ENCODE measurements at places on chromosomes 13 and 19.

- DNase-seq, result no peak
Observed at GRCh38 chr19:42528354-42529247, at the start of gene CEACAM1. TSS of gene CEACAM1 (minus strand) at chr19:42528481. CDS start at chr19:42528374, 107 bp downstream.

GRCh38 chr13:34156841-34157365 is 339.0 kb downstream of the RFC3 start:
- peak; percentile 66 for DNase-seq

DNA sequence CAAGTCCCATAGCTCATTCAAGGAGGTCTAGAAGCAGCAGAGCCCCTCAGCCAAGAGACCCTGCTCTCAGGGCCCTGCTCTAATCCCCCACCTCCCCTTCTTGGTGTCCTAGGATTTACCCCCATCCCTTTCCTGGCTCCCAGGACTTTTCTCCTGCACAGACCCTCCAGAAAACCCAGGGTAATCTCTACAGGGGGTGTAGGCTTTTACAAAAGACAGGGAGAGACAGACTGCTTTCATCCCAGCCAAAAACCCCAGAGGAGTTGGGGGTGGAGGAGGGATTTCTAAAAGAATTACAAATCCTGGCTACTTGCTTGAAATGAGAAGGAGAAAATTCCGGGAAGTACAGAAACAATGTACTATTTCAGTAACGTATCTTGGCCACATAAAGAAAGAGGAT is 133.3 kb downstream of the TNFSF13B start:
- no peak for DNase-seq

- no peak for DNase-seq
Observed at GRCh38 chr13:25177012-25177411, 4.9 kb upstream of the AMER2 start.

GRCh38 chr19:18427080-18427742 is 8.0 kb downstream of the SSBP4 start:
- no peak for DNase-seq

GRCh38 chr13:112638157-112638750 is 50.3 kb upstream of the TUBGCP3 start:
- no peak for DNase-seq

- DNase-seq, result no peak
Observed at GRCh38 chr19:18665771-18666202, 17.7 kb upstream of the CRTC1 start.

DNA sequence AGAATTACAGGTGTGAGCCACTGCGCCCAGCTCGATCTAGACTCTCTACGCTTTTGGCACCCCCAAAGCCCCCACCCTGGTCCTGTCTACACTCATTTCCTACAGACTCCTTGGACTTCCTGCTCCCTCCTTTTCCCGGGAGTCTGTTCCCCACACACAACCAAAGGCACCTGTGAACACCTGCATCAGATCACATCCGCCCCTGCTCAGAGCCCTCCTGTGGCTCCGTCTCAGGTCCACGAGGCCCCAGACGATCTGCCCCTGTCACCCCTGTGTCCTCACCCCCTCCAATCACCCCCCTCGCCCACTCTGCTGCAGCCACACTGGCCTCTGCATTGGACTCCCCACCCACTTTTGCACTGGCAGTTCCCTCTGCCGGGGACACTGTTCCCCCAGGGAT is 12.4 kb upstream of the PAK4 start:
- no peak for DNase-seq

GRCh38 chr19:55220525-55220924 is 8.0 kb downstream of the TMEM86B start:
- no peak for DNase-seq

DNA sequence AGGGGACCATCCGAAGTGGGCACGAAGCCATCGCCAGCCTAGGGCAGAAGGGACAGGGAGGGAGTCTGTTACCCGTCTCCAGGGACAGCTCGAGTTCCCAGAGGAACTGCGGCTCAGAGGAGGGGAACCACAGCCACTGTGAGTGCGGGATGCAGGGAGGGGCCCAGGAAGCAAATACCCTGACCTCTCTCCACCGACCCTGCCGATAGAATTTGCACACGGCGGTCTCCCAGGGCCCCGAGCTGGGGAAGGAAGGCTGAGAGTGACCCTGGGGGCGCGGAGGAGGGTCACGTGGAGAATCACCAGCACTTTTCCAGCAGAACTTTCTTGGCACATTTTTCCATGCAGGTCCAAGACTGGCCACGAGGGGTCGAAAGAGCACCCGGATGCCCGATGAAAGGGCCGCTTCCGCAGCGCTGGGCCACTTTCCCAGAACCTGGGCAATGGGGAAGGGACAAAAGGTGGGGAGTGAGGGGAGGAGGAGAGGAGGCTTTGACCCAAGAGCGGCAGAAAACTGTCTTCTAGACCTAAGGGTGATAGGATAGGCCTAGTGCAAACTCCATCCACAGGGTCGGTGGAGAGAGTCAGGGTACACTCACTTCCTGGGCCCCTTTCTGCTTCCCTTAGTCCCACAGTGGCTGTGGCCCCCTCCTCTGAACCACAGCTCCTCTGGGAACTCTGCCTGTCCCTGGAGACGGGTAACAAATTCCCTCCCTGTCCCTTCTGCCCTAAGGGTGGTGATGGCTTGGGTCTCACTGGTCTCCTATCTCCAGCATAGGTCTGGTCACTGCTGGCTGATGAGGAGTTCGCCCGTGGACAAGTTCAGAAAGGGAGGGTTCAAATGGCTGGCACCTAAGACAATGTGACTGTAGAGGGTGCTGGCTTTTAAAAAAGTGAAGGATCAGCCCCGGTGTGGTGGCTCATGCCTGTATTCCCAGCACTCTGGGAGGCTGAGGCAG is 5.3 kb upstream of the GPR4 start:
- peak; percentile 8 for DNase-seq

DNA sequence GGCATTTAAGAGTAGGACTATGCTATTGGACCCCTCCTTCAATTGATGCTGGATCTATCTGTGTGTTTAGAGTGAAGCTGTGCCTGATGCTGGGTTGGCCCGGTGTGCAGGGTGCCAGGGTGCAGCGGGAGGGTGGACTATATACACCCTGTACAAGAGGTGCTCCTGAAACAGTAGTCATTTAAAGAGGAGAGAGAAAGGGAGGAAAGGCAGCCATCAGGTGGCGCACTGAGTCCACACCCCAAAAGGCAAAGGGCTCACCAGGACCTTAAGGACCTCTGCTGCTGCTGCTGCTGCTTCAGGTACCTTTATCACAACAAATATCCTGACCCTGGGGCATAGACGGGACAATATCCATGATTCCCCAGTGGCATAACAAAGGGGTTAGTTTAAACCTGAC is 39.4 kb downstream of the ZNF136 start:
- peak; percentile 13 for DNase-seq

GRCh38 chr13:113639616-113640262 is 18.3 kb downstream of the ATP4B start:
- no peak for DNase-seq

- no peak for DNase-seq
Observed at GRCh38 chr19:48632692-48633147, 4.5 kb downstream of the DBP start.

GRCh38 chr19:49011194-49011593 is 5.7 kb downstream of the LHB start:
- no peak for DNase-seq

GRCh38 chr19:50803633-50804419 is 13.6 kb downstream of the ACP4 start:
- peak; percentile 35 for DNase-seq

DNA sequence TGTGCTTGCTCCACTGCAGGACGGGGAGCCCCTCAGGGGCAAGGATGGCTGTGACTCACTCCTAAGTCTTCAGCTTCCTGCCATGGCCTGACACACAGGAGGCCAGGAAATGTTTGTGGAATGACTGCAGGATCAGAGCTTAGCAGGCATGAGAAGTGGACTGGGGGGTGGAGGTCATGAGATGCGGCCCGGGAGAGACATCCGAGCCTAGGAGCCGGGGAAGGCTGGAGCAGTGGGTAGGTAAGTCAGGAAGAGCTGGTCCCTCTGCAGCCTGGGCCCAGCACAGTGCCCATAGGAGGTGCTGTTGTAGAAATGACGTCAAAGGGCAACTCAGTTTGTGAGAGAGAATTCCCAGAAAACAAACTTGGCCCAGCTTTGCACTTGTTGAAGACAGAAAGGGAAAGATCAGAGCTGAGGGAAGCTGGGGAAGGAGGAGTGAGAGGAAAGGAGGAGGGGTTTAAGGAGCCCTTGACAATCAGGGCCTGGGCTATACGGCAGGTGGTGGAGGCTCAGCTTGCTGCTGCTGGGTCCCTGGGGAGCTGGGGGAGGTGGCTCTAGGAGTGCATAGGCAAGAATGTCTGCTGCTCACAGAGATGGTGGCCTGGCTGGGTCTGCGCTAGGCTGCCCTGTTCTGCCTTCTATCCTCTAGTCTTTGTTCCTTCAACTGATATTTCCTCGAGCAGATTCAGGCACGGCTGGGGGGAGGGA is 18.5 kb downstream of the POU2F2 start:
- DNase-seq, result peak; percentile 36

GRCh38 chr13:100625447-100625846 is 36.9 kb upstream of the GGACT start:
- no peak for DNase-seq

GRCh38 chr13:83286737-83287136 is 595.5 kb downstream of the SLITRK1 start:
- DNase-seq, result no peak

- no peak for DNase-seq
Observed at GRCh38 chr19:12287958-12288500, 6.7 kb downstream of the ZNF44 start.

GRCh38 chr13:38582133-38582532 is 104.7 kb upstream of the FREM2 start:
- peak; percentile 86 for DNase-seq

- DNase-seq, result no peak
Observed at GRCh38 chr13:34217343-34218025, 399.5 kb downstream of the RFC3 start.

- no peak for DNase-seq
Observed at GRCh38 chr19:4649392-4650047, 10.2 kb downstream of the TNFAIP8L1 start.

- DNase-seq, result peak; percentile 29
Observed at GRCh38 chr19:55206664-55207500, 2.4 kb downstream of the PTPRH start.

DNA sequence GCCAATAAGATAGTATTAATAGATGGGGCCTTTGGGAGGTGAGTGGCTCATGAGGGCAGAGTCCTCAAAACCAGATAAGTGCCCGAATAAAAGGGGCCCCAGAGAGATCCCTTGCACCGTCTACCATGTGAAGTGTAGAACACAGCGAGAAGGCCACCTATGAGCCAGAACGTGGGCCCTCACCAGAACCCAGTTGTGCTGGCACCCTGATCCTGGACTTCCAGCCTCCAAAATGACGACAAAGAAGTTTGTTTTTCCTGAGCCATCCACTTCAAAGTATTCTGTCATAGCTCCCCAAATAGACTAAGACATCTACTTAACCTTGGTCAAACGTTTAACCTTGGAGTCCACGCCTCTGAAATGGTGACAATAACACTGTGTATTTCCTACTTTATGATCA is 158.1 kb downstream of the EFNB2 start:
- DNase-seq, result no peak

- no peak for DNase-seq
Observed at GRCh38 chr19:27962264-27962663, 1250.7 kb downstream of the UQCRFS1 start.

- no peak for DNase-seq
Observed at GRCh38 chr13:70622796-70623195, 514.5 kb upstream of the KLHL1 start.

DNA sequence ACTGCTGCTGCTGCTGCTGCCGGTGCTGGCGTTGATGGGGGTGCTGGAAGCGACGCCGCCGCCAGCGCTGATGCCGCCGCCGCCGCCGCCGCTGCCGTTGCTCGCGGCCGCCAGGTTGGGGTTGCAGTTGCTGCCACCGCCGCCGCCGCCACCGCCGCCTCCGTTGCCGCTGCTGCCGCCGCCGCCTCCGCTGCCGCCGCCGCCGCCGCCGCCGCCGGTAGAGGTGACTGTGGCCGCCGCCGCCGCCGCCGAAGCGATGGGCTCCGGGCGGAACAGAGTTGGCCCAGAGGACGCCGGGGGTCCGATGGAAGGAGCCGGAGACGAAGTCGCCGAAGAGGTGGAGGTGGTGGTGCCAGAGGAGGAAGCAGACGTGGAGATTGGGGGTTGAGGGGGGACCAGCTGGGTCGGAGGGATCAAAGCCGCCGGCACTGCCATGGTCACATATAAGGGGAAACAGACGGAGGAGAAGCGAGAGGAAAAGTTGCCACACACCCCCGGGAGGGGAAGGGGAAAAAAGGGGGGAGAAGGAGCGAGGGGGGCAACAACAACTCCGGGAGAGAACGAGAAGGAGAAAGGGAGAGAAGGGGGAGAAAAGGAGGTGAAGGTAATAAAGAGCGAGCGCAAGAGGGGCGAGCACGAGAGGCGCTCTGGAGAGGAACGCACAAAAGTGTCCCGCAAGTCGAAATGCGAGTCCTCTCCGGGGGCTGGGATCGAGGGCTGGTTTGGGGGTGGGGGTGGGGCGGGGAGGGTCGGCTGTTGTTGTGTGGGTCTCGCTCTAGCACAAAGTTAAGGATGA is 471 bp downstream of the DACH1 start:
- peak; percentile 61 for DNase-seq

DNA sequence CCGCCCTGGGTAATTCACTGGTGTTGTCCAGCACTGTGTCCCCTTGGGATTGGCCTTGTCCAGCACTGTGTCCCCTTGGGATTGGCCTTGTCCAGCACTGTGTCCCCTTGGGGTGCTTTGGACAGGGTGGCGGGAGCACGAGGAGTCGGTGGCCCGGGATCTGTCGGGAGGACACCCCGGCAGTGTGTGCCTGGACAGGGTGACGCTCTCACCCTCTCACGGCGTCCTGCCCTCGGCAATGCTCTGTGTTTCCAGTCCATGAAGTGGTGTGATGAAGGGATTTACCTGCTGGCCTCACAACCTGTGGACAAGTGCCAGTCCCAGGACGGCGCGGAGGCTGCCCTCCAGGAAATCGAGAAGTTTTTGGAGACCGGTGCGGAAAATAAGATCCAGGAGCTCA is 29.9 kb upstream of the F7 start:
- DNase-seq, result no peak

DNA sequence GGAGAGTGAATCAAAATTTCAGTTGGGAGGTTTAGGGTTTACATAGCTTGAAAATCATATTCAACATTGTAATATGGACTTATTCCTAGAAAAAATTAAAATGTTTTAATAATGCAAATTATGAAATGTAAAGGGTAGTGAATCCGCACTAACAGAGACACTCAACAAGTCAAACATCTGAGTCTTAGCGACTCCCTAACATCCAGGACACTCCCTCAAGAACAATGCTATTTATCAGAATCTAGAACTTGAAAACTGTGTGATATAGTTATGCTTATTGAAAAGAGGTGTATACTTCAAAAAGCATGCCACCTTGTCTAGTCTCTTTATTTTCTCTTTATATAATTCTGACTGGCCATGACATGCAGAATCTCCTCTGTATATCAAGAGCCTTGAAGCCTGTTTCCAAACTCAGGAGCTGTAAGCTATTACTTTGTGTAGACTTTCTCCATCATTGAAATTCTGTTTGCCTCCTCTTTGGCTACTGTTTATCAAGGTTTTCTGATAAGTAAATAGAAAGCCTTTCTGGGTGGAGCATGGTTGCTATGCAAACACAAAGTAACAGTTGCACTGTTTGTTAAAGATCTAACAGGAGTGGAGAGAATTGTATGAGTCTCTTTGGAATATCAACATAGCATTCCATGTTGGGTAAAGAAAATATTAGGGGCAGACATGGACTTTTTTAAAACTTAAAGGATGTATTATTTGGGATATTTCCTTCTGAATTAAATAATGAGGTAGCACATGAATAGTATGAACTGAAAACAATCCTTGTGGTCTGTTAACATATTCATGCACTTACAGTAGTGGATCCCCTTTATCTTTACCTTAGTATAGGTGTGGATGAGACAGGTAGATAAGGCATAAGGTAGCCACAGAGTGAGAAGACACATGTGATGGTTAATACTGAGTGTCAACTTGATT is 56.4 kb upstream of the MBNL2 start:
- DNase-seq, result no peak

GRCh38 chr13:68124437-68125086 is 894.4 kb upstream of the PCDH9 start:
- DNase-seq, result no peak
